ENCODE measurements at places on chromosomes 3 and 15.

DNA sequence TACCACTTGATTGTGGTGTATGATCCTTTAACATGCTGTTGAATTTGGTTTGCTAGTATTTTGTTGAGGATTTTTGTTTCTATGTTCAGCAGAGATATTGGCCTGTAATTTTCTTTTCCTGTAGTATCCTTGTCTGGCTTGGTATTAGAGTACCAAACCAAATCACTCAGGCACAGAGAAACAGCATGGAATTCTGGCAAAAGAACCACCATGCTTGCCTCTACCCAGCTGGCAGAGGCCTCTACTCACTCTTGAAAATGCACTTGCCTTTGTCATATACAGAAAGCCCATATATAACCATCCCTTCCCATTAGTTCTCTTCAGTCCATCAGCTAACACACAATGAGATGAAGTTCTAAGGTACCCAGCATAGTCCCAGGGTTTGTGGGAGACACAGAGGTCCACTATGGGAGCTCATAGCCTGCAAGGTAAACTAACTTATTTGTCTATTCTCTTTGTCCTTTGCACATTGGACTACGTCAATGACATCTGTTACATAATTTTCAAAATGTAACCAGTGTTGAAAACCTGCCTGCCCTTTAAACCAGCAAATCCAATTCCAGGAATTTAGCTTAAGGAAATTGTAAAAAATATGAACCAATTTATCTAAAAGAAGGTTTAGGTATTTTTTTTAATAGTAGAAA lies 82.1 kb upstream of the POMGNT2 start:
- DNase-seq, result no peak

DNA sequence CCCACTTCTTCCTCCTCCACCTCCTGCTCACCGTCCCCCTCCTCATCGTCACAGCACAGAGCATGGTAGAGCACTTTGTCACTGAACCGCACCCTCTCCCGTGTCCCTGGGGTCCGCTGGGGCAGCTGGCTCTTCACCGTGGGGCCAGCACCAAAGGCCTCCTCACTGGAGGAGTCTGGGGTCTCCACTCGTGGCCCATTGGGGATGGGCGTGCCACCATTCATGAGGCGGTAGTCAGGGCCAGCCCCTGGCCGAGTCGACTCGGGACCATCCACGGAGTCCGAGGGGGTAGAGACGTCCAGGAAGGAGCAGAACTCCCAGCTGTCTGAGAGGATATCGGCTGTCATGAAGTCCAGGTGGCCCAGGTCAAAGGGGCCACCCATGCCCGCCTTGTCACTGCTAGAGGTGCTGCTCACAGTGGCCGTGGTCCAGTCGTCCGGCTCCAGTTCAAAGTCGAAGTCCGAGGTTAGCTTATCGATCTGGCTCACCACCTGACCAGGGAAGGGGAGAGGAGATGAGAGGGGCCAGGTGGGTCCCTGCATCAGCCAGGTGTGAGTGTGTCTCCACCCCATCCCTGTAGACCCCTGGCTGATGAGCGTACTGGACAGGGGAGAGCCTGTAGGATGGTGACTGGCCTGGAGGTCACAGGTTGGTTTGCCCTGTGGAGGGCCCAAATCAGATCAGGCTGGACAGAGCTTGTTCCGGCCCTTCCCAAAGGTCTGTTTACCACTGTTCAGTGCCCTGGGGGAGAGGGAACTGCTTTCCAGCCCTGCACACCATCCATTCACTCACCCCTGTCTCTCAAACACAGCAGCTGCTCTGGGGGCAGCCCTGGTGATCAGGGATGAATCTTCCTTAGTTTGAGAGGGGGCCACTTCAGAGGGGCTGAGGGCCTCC lies 12.8 kb downstream of the INSYN1 start:
- no peak for DNase-seq

- DNase-seq, result no peak
Observed at GRCh38 chr15:74750751-74751150, 2.1 kb downstream of the CYP1A2 start.

DNA sequence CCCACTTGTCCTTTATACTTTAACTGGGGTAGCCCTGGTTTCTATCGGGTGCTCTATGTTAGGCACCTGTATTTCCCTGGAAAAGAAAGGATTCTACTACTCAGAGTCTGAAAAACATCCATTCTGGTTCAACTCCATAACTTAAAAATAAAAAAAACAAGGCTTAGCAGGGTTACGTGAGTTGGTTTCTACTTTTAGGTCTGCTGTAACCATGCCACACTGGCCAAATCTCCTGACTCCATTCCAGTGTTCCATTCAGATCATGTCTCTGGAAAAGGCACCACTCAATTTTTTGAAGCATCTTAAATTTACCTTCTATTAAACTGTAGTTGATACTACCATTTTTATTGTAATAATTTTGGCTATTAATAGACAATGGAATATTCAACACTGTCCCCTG lies 62.1 kb downstream of the CAPN3 start:
- DNase-seq, result no peak

- DNase-seq, result no peak
Observed at GRCh38 chr3:65564483-65564882, 474.2 kb downstream of the MAGI1 start.

DNA sequence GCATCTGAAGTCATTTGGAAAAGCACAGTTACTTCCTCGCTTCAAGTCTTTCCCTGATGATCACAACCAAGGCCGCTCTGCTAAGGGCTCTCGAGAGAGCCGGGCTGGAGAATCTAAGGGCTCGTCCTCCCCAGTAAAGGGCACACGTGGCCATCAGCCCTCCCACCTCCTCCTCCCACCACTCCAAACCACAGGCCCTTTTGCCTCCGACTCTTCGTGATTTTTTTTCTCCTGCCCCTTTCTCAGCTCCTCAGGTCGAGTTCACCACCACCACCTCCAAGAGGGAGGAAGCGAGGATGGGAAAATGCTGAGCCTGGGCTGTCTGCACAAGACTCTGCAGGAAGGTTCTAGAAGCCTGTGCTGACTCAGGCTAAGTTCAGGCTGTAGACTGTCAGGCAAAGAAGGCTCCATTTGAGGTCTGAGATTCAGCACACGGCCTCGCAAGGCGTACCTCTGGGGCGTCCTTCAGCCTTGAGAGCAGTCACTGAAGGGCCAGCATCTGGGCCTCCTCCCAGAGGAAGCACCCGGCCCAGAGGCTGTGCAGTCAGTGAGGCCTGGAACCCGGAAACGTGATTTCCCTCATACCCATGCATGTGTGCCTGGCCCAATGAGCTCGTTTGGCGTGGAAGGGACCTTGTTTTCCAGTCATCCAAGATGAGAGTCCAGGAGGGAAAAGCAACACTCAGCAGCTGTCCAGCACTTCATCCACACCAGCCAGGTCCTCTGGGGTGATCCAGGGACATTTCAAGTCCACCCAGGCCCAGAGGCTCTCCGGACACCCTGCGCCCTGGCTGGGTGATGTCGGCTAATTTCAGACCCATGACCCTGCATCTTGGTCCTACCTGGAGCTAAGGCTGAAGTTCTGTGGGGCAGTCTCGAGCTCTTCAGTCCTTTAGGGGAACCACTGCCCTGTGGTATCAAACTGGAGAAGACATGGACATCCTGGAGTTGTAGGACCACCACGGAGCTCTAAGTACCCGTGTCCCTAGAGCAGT lies 196.8 kb downstream of the XXYLT1 start:
- no peak for DNase-seq

GRCh38 chr3:130934442-130935089 lies 40.7 kb downstream of the ATP2C1 start:
- DNase-seq, result no peak

GRCh38 chr15:57861034-57861638 lies 154.6 kb downstream of the POLR2M start:
- DNase-seq, result peak; percentile 45

DNA sequence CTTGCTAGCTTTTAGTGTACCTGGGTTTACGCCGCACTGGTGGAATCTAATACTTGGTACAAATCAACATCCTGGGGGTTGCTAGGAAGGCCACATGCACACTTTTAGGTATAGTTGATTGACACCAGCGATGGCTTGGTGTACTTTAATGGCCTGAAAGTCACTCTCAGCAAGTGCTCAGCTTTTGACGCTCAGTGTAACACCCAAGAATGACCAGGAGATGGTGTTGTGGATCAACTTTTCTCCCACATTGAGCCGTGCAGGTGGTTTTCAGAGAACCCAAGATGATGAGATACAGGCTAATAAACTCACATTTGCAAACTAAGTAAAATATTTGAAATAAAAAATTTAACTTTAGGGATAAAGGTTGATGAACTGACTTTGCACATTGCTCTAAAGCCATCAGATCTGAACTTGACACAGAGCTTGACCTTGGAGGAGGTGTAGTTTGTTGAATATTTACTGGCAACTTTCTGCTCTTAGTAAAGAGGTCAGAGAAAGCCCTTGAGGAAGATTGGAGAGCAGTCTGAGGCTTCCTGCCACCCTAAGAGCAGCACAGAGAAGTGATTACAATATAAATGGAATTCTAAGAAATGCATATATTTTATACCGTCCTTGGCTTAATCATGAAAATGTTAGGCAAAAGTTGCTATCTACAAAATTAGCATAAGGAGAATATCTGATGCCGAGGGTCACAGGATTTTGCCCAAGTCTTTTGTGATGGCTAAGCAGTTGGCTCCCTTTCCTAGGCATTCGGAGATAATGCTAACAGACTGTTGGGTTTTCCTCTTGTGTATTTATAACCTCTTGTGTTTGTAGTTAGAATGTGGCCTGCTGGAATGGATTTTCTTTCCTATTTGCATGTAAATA lies 143.4 kb upstream of the RASGRP1 start:
- DNase-seq, result no peak

GRCh38 chr15:71440489-71441110 lies 325.3 kb downstream of the THSD4 start:
- peak; percentile 51 for DNase-seq

DNA sequence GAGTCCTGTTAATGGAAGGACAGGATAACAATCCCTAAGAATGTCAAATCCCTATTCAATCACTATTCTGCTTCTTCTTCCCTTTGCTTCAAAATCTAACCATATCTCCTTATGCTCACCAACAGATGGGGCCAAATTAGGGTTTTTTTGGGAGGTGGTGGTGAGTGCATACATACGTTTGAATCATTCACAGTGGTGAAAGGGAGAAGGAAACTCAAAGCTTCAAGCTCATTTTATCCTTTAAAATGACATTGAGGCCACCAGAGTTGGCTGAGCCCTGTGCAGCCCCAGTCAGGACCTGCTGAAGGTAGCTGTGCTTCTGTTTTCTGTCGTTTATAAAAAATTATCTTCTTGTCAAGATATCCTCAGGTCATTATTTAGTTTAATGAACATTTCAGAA lies 607.5 kb upstream of the AGTR1 start:
- DNase-seq, result no peak

DNA sequence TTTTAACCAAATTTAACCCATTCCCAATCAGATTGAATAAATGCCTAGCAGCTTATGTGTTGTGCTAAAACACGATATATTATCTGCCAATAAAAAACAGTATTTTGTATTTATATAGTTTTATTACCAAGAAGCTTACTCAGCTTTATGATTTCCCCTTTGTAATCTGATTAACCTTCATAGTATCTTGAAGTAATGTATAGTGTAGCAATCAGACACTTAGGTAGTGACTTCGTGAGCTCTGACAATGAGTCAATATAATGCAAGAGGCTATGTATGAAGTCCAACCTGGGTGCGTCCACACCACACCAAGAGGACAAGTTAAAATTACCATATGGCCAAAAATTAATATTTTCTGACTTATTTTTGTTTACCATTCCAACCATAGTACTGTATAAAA lies 2.1 kb upstream of the CNBP start:
- no peak for DNase-seq

- no peak for DNase-seq
Observed at GRCh38 chr3:185984203-185984602, 46.4 kb upstream of the TRA2B start.

DNA sequence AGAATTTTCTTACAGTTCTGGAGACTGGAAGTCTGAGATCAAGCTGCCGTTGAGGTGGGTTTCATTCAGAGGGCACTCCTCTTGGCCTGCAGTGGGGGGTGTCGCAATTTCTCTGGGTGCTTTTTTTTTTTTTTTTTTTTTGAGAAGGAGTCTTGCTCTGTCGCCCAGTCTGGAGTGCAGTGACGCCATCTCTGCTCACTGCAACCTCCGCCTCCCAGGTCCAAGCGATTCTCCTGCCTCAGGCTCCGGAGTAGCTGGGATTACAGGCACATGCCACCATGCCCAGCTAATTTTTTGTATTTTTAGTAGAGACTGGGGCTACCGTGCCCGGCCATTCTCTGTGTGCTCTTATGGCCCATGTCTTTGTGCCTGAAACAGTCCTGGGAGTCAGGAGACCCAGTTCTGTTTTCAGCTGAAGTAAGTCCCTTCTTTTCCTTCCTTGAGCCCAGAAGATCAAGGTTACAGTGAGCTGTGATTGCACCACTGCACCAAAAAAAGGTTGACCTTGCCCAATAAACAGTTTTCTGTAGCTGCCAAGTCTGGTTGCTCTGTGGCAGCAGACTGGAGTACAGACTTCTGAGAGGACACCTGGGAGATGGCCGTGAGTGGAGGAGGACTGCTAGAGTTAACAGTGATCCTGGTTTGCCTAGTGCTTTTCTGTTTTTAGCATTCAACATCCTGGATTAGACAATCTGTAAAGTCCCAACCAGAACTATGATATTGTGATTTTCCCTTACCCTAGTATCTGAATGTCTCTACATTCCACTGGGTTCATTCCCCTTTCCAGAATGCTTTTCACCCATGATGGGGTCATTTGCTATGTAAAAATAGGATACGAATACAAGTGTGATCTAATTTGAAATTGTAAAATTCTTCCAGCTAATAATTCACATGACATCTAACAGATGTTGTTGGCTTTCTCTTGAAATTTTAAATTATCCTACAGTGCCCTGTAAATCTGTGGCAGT lies 76.6 kb upstream of the RNF7 start:
- DNase-seq, result no peak

- DNase-seq, result no peak
Observed at GRCh38 chr3:39641274-39641673, 168.1 kb upstream of the MYRIP start.

DNA sequence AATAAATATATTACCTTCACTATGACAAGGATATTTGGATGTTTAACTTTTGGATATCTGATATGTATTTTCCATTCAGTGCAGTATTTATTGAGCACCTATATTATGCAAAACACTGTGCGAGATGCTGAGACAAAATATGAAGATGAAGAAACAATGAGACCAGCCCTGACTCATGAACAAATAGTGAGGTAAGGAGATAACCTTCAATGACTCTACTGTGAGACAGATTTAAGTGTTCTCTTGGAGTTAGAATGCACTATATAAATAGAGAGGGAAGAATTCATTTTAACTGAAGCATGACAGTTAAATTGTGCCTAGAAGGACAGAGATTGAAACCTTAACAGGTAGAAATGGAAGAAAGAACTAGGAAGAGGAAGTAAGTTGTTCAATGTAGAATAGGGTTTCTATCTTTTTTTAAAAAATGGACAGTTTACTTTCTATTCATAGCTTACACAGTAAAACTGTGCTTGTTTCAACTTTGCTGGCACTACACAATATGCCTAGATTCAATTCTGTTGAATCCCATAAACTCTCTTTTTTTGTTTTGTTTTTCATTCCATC lies 124.2 kb downstream of the ZBTB20 start:
- no peak for DNase-seq
